ENCODE measurements at places on chromosomes 4 and X. TPM values are rescaled to one million over a fixed set of nuclear protein-coding genes. Genes with fewer than 3 reads are reported as not detected.

Gene ATRX
- total RNA-seq = 43.8 TPM

Gene CCDC110
- total RNA-seq = 0.88 TPM

Gene PKD2
- total RNA-seq = 18.1 TPM

Gene NR3C2
- 0.24 TPM for total RNA-seq

Gene STEEP1
- total RNA-seq = 16.4 TPM

Gene NDUFB11
- 94.2 TPM for total RNA-seq
